ENCODE measurements at places on chromosomes 5 and 9. TPM values are rescaled to one million over a fixed set of nuclear protein-coding genes. Genes with fewer than 3 reads are reported as not detected.

The GPR150 gene
- total RNA-seq: not detected

The MYMK gene
- total RNA-seq: not detected

The MARVELD2 gene
- 0.62 TPM for total RNA-seq

The ZBTB43 gene
- total RNA-seq: 38.9 TPM

The TLX3 gene
- total RNA-seq: not detected

The HTR4 gene
- total RNA-seq: 0.70 TPM

The SEMA4D gene
- total RNA-seq: 21.4 TPM

The IFNK gene
- total RNA-seq: not detected

The TAS2R1 gene
- not detected for total RNA-seq

DNA sequence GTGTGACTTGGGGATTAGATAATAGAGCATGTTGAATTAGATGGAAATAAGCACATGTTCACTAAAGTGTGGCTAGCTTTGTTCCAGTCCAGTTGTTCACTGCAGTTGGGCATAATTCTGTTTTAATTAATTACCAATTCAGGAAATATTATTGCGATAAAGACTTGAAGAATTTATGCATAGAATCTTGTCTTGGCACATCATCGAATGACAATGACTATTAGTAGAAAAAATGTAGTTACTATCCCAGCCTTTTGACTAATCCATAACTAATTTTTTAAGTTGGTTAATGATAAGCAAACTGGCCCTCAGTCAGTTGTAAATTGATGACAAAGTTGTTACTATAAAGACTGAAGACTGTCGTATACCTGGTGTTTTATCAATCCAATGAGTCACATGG lies 10.5 kb downstream of the LNPEP start:
- no peak for DNase-seq

DNA sequence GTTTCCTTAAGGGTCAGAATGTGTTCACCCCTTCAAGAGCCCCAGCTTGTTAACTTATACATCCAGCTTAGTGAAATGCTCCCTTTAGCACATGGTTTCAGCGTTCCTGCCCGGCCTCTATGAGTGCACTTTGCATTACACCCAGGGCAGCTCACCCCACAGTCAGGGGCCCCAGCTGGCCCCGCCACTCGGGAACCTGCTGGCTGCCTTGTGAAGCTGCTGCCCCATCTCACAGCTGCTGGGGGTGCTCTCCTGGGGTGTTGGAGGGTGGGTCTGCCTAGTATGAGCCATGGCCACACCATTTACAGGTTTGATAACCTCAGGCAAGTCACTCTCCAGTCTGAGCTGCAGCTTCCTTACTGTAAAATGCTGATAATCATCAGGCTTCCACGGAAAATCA lies 32.2 kb downstream of the HRH2 start:
- DNase-seq: no peak

DNA sequence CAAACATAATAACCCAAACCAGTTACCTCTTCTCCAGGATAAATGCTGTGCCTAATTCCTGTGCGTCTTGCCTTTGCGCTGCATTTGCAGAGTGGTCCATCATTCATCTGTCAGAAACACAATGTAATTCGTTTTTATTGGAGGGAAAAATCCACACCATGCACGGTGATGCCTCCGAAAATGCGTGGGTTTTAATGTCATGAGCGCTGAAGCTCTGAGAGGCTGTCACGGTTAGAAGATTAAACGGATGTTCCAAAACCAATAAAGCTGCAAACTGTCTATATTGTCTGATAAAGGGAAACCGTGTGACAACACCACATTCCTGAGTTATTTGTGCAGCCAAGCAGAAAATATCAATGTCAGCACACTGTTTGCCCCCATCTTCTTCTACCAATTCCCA lies 27.4 kb downstream of the DROSHA start:
- DNase-seq: no peak

- DNase-seq: no peak
These were observed 26.9 kb downstream of the SMC2 start for GRCh38 chr9:104121022-104121421.

- no peak for DNase-seq
These were observed 2.8 kb upstream of the HEMGN start for GRCh38 chr9:97940741-97941140.

DNA sequence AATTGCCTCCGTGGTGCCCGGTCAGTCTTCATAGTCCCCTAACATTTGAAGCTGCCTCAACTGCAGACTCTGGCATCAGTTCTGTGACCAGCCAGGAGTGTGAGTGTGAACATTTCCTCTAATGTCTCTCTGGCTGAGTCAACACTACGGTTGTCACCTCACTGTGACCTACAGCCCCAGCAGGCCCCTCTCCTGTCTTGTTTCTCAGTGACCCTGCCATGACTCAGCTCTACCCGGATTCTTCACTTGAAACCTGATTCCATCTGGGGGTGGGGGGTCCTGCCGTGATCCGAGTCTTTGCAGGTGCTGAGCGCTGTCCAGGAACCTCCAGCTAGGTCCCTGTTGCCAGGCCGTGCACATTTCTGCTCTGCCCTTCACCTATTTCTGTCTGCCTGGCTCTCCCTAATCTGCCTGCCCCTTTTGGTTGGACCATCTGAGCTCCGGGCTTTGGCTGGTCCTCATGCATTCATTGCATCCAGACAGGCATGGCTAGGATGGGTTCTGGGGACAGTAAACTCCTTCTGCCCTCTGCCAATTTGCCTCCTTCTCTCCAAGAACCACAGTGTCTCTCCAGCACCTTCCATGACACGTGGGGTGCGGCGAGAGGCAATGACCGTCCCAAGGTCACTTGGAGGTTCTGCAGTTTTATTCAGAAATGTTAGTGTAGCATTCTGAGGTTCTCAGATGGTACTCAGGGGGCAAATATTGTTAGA lies 24.2 kb downstream of the STC2 start:
- DNase-seq: no peak

- no peak for DNase-seq
These were observed at the start of gene OGN for GRCh38 chr9:92404042-92404836. OGN (minus strand) TSS chr9:92404578; CDS start chr9:92403407, 1,171 bp downstream.

DNA sequence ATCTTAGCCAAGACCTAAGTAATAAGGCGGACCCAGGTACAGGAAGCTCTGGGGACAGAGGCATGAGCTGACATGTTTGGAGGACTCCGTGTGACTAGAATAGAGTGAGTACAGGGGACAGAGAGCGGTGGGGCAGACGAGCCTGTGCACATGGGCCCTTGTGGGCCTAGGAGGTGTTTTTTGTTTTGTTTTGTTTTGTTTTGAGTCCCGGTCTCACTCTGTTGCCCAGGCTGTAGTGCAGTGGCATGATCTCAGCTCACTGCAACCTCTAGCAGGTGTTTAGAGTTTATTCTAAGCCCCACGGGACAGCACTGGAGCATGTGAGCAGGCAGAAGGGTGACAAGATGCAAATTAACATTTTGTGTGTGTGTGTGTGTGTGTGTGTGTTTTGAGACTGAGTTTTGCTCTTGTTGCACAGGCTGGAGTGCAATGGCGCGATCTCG lies 3.1 kb upstream of the EEIG1 start:
- DNase-seq: no peak

DNA sequence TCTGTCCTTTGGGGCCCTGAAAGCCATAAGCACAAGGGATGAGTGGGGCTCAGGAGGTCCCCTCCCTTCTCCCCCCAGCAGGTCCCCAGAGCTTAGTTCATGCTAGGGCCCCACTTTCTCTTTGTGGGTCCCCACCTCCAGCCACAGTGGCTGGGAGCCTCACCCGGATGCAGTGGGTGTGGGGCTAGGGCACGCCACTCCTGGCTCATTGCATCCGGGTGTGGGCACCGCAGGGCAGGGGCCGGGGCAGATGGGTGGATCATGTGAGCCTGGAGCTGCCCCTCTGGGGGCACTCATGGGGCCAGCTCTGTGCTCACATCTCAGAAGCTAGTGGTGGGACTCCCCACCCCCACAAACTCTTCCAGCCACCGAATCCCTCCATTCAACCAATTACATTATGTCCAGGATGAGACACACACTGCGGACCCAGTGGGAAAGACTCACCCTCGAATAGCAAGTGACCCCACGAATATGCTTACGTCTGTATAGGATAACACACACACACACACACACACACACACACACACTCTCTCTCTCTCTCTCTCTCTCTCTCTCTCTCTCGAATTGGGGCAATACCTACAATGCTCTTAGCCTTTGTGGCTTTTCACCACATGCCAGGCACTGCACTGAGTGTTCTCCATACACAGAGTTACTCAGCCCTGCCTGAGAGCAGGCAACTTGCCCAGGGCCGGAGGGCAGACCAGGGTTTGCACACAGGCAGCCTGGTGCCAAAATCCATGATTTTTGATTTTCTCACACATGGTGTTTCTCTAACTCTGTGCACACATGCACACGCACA lies 16.8 kb upstream of the PHYKPL start:
- DNase-seq: no peak

- DNase-seq: no peak
These were observed 757 bp downstream of the CDC26 start for GRCh38 chr9:113274474-113275156.

DNA sequence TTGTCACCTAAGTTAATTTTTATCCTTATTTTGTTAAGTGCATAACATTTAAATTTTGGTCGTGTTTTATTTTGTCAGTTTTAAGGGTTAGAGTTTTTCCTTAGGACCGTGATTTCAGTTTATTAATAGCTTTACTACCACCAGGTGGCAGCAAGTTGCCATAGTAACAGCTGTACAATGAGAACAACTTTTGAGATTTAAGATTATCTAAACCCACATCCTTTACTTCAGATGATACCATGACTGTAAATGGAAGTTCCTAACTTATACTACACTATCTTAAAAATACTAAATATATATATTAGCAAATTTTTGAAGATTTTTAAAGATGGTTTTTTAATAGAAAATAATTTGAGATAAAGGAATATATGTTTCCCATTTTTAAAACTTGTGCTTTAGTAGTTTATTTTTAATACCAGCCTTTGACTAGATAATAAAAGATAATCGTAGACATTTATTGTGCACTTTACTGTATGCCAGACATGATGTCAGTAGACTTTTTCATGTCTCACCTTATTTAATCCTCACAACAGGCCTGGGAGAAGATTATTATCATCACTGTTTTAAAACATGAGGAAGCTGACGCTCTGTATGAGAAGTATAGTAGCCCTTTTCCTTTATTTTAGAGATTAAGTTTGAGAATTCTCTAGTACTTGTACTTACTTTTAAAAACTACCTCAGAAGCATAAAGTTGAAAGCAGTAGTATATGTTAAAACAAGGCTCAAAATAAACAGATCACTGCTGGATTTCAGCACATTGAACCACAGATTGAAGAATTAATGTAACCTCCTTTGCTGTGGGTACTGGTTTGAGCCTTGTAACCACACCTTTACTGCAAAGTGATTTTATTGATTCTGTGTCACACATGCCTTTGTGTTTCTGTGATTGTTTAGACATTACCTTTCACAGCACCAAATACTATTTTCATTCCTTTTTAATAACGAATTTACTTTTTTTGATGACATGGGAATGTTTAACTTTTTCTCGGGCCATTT lies 27.5 kb downstream of the SREK1 start:
- DNase-seq: no peak

DNA sequence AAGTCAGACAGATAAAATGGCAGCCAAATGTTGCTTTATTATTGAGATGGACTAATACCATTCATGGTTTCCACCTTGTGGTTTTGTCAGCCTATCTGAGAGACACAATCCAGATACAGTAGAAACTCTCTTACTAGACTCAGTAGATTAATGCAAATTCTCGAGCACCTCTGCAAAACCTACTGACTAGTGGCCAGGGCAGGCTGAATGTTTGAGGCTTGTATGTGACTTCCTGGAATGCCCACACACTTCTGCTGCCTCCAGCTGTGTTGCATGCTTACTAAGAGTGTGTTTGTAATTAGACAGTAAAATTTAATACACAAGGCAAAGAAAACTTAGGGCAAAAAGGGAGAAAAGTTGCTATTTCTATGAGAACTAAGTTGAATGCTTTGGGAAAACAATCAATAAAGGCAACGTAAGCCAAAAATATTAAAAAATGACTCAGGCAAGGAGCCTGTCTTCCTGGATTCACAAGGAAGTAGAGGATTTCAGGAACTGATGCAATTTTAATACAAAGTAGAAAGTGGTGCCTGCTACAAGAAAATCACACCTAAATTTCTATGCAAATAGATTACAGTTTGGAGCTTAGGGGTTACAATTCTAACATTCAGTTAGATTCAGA lies 30.2 kb upstream of the CCNG1 start:
- DNase-seq: no peak

DNA sequence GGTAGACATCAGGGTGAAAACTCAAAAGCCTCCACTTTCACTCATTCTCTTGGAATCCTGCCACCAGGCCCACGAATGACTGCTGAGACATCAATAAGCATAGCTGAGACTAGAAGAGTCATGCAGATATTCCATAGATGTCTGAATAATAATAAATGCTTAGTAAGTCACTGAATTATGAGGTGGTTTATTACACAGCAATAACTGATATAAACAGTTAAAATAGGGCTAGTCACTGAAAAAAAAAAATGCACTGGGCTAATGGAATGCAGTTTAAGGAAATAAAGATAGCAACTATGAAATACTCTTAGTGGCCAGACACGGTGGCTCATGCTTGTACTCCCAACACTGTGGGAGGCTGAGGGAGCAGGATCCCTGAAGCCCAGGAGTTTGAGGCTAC lies 262.8 kb upstream of the CDH6 start:
- no peak for DNase-seq

DNA sequence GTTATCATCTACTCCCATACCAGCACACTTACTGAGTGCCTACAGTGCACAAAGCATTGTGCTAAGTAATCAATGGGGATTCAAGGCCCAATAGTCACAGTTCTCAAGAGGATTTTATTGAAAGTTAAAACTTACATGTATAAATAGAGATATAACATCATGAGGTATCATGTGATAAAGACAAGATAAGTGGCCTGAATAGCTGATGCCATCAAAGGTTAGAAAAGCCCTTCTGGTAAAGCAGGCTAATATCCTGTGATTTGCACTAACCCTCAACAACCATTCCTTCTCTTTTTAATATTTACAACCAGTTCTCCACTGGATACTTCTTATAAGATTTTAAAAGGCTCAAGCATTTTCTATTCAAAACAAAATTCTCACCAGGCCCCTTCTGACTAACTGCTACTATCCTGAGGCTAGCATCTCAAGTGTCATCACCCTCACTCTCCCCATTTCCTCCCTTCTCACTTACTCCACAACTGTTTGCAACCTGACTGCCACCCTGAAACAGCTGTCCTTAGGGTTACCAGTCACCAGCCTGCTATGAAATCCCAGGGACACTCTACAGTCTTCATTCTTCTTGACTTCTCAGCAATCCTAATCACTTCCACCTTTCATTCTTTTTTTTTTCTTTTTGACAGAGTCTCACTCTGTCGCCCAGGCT lies 377.9 kb downstream of the ENC1 start:
- DNase-seq: no peak

- DNase-seq: no peak
These were observed 9.4 kb downstream of the PHAX start for GRCh38 chr5:126610160-126610559.

GRCh38 chr5:143427122-143427735 lies 23.7 kb upstream of the NR3C1 start:
- no peak for DNase-seq

GRCh38 chr5:171847026-171847425 lies 61.4 kb downstream of the SMIM23 start:
- no peak for DNase-seq

DNA sequence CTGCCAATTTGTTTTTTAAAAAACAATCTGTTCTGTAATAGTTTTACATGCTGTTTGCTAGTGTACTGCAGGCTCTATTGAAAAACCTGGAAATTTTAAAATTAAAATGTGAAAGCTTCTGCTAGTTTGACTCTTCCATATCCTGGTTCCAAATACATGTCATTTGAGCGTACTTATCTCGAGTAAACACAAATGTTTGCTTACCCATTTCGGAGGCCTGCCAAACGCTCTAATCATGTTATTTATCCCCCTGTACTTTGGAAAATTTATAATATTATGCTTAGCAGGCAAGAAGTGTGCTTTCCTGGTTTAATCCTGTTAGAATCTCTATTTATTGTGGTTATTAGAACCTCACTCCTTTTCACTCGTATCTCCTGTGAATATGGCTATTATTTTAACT lies 476.8 kb upstream of the CYLC2 start:
- no peak for DNase-seq
